GM23248 (cell line): ENCODE measurements at places on chromosomes 2 and 18. TPM values are rescaled to one million over a fixed set of nuclear protein-coding genes. Genes with fewer than 3 reads are reported as not detected.

B4GALT6 gene
- 1.2 and 1.3 TPM in 2 replicates for polyA plus RNA-seq

PROKR1 gene
- polyA plus RNA-seq = not detected in 2 replicates

LINC00305 gene
- polyA plus RNA-seq = not detected in 2 replicates

SMCHD1 gene
- 4.4 and 6.4 TPM in 2 replicates for polyA plus RNA-seq

CCDC138 gene
- polyA plus RNA-seq = 1.8 and 3.2 TPM in 2 replicates

DSG2 gene
- 0.04 TPM in 1 of 2 replicates, not detected in the other for polyA plus RNA-seq

PSME4 gene
- polyA plus RNA-seq = 13.7 and 16.2 TPM in 2 replicates

HOXD12 gene
- polyA plus RNA-seq = 0.14 and 0.19 TPM in 2 replicates

CXCR2 gene
- polyA plus RNA-seq = not detected in 2 replicates

MAP2 gene
- 1.1 and 1.3 TPM in 2 replicates for polyA plus RNA-seq

SGPP2 gene
- not detected in 2 replicates for polyA plus RNA-seq

DLX1 gene
- polyA plus RNA-seq = 7.9 and 9.5 TPM in 2 replicates

ERFE gene
- polyA plus RNA-seq = 0.41 and 0.79 TPM in 2 replicates

STARD6 gene
- not detected in 2 replicates for polyA plus RNA-seq

SPAG16 gene
- polyA plus RNA-seq = 27.7 and 30.7 TPM in 2 replicates

KRTCAP3 gene
- polyA plus RNA-seq = 0.56 and 0.67 TPM in 2 replicates

SLC30A3 gene
- not detected in 2 replicates for polyA plus RNA-seq

GAD1 gene
- polyA plus RNA-seq = 0.49 and 0.81 TPM in 2 replicates
